ENCODE measurements at places on chromosomes 5 and 9.
A peak's percentile ranks its signal among the peaks of the same experiment; 100 is the strongest.

DNA sequence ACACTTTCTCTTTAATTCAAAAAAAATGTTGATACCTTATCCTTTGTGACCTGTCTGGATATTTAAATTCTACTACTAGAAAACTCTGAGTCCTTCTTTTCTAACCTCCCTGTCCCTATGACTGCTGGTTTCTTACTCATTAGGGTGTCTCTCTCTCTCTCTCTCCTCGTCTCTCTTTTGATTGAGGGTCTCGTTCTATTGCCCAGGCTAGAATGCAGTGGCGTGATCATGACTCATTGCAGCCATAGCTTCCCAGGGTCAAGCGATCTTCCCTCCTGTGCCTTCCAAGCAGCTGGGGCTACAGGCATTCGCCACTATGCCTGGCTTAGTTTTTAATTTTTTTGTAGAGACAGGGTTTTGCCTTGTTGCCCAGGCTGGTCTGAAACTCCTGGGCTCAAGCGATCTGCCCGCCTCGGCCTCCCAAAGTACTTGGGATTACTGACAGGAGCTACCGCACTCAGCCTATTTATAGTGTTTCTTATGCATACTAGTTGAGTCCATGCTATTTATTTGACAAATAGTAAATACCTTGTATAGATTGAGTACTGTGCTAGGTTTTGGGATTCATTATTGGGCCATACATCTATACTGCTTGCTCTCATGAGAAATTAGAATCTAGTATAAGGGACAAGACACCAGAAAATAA is 61.9 kb downstream of the NSD1 start:
- no peak for DNase-seq

DNA sequence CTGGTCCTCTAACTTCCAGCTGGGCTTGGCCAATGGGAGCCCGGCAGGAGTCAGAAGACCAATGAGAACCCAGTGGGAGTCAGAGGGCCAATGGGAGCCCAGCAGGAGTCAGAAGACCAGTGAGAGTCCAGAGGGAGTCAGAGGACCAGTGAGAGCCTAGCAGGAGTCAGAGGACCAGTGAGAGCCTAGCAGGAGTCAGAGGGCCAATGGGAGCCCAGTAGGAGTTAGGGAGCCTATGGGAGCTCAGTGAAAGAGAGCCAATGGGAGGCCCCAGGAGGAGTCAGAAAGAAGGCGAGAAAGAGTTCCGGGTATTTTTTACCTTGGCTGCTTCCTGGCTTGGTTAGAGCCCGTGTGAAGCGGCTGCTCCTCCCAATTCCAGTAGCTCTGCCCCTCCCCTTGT is 191.0 kb downstream of the GABBR2 start:
- no peak for DNase-seq

- DNase-seq, result peak; percentile 86
These were observed 5.4 kb upstream of the FOXI1 start for GRCh38 chr5:170100066-170100943.

GRCh38 chr5:6261256-6261655 is 117.1 kb downstream of the MED10 start:
- no peak for DNase-seq

GRCh38 chr9:101229606-101230005 is 155.2 kb downstream of the BAAT start:
- no peak for DNase-seq

DNA sequence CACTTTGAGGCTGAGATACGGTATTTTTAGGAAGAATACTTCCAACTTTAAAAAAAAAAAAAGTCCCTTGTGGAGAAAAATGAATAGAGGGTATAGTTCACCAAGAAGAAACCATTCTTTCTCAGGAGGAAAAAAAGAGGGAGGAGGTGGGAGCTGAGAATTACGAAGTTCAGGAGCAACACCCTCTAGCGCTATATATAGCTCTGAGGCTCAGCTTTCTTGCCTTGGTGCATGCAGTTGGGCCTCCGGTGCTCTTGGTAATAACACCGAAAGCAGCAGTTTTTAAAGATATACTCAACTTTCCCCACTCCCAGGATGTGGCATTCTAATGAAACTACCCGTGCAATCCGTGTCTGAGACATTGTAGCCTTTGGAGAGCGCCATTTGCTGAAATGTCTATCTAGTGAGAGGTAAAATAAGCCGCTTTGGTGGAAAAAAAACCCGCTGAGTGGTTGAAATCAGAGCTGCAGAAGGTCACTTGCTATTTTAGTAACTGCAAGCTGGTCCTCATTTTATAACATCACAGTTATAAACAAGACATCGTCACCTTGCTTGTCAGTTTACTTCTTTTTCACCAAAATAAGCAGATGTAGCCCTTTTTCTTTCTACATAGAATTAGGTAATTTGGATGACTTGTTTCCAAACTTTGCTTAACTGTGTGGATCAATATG is 156.4 kb downstream of the RORB start:
- DNase-seq, result no peak

GRCh38 chr9:99105152-99106043 is 485 bp downstream of the TGFBR1 start:
- peak; percentile 78 for DNase-seq

DNA sequence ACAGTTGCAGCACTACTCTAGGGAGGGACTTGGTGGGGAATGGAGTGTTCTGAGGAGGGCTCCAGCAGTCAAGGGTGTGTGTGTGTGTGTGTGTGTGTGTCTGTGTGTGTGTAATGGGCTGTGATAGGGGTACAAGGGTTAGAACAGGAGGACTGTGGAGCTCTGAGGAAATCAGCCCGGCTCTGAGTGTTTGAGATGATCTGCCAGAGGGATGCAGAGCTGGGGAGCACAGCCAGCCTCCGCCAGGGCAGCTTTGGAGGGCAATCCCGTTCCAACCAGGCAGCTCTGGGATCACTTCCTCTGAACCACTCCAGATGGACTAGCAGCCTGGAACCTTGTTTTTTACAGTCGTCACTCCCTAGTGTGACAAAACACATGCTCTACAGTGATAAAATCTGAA is 3.0 kb upstream of the SLC6A7 start:
- no peak for DNase-seq

DNA sequence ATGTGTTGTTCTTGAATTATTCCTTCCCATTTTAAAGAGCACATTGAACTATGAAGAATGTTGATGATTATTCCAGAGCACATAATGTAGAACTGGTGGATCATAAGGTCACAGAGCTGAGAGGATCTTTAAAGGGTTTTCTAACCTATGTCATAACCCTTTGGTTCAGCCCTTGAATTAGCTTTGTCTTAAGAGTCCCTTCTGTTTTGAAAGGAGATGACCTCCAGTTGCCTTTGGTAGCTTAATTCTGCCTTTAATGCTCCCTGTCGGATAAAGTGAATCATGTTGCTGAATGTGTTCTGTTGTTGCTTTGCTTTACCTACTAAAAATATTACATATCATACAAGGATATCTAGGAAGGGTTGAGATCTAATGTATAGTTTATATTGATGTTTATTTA is 99.1 kb upstream of the PRRC1 start:
- no peak for DNase-seq

- no peak for DNase-seq
These were observed 5.5 kb downstream of the CCL19 start for GRCh38 chr9:34685591-34685990.

- DNase-seq, result peak; percentile 65
These were observed 1.1 kb downstream of the HNRNPA0 start for GRCh38 chr5:137752905-137753690.

- DNase-seq, result no peak
These were observed 637.7 kb downstream of the SLCO4C1 start for GRCh38 chr5:101658433-101658832.

DNA sequence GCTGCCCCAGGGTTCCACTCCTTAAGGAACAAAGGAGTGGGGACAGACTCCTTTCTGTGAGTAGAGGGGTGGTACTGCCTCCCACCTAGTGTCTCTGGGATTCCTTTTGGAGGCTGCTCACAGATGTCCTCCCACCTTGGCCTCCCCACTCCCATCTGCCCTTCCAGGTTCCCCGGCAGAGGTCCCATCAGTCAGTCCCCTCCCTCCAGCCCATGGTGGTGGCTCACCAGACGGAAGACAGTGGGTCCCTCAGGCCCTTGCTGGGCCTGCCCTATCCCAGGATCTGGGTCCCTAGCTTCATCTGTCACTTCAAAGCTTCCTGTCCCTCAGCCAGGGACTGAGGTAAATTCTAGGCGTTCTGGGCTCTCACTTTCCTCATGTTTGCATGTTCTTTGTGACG is 35.6 kb upstream of the NEK6 start:
- DNase-seq, result no peak

- DNase-seq, result no peak
These were observed 24.0 kb downstream of the LYRM7 start for GRCh38 chr5:131194725-131195124.

GRCh38 chr5:178625679-178626483 is 969 bp downstream of the CLK4 start:
- DNase-seq, result no peak

DNA sequence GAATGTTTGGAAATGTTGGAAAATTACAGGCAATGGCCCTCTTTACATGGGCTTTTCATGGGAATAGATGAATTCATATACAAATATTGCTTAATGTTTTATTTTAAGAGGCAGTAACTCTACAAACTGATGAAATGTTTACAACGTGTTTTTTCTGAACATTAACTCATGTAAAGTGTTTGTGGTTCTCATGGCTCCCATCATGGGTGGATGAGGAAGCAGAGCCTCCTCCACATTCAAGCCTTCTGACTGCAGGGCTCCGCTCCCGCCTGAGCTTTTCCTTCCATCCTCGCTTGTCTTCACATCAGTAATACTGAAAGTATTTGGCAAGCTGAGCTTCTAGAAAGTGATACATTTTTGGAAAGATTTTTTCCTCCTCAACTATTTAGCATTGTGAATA is 204.2 kb downstream of the ARHGAP26 start:
- no peak for DNase-seq

DNA sequence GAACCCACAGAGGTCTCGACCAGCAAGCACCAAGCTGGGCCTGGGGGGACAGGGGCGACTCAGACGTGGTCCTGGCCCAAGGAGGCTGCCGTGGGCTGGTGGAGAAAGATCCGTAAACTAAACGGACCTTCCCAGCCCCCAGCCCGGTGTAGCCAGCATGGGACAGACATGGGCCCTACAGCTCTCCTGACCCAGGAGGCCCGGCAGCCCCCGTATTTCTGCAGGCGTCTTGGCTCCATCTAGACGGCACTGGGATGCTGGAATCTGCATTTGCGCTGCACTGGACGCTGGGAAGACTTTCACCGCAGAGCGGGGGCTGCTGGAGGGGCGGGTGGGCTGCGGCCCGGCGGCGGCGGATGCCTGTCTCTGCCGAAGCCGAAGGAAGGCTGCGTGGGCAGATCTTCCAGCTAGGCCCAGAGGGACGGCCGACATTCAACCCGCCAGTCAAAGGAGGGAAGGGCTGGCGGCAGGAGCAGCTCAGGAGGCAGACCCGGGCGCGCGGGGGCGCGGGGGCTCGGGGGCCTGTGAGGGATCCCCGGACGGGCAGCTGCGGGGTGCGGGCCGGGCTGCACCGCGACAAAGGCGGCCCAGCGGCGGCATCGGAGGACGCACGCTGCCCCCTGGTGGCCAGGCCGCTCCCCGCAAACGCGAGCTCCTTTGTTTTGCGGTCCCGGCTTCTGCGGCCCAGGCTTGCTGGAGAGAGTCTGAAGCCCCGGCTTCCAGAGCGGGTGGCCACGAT is 266.2 kb downstream of the NSG2 start:
- peak; percentile 87 for DNase-seq

- no peak for DNase-seq
These were observed 44.4 kb upstream of the GPR21 start for GRCh38 chr9:122988920-122989621.

DNA sequence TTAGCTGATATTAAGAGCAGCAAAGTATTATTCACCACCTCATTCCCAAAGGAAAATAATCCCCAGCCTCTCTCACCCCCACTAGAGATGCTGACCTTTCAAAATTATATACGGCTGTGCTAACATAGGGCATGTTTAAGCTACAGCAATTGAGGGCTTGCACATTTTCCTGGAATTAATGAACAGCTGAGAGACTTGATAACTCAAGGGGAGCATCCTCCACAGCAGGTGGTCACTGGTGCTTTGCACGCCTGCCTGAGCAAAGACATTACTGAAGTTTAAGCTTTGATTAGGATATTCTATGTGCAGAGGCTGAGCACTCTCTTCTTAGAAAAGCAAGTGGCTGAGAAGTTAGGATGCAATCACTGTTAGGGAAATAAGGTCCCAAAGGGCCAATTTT is 230.9 kb downstream of the FAM114A2 start:
- DNase-seq, result no peak
